ENCODE measurements at places on chromosomes 5 and 9.

- DNase-seq: no peak
Measured at GRCh38 chr5:95181644-95182043, 103.2 kb downstream of the MCTP1 start.

DNA sequence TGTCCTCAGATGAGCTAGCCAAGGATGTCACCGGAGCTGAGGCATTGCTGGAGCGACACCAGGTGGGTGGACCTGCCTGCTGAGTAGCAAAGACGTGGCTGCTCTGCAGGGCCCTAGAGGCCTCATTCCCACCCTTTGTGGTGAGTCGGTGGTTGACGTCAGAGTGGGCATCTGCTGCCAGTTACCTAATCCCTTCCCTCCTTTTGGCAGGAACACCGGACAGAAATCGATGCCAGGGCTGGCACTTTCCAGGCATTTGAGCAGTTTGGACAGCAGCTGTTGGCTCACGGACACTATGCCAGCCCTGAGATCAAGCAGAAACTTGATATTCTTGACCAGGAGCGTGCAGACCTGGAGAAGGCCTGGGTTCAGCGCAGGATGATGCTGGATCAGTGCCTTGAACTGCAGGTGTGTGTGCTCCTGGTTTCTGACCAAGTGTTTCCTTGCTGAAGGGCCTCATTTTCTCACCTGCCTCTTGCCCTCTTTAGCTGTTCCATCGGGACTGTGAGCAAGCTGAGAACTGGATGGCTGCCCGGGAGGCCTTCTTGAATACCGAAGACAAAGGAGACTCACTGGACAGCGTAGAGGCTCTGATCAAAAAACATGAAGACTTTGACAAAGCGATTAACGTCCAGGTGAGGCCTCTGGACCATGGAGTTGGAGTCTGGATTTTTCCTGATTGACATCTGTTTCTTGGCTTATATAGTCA is 48.9 kb downstream of the DYNC2I2 start:
- no peak for DNase-seq

DNA sequence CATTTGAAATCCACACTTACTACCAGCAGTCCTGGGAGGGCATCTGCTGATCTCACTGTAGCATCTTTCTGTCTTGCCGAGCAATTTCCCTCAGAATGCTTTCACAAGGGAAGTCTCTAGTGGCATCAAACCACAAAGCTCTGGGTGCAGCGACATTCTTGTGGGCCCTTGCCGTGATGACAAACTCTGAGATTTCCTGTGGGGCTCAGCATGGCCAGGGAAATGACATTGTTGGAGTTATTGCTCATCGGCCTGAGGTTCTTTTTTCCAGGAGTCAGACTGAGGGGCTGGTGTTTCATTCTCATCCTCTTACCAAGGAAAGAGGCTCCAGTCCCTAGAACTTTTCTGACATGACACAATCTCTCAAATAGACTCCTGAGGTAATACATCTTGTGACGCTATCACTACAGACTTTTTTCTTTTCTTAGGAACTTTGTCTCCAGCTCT is 51.4 kb downstream of the PFDN1 start:
- peak; percentile 99 for DNase-seq

- DNase-seq: no peak
Measured at GRCh38 chr9:97748525-97748924, 51.4 kb upstream of the XPA start.

DNA sequence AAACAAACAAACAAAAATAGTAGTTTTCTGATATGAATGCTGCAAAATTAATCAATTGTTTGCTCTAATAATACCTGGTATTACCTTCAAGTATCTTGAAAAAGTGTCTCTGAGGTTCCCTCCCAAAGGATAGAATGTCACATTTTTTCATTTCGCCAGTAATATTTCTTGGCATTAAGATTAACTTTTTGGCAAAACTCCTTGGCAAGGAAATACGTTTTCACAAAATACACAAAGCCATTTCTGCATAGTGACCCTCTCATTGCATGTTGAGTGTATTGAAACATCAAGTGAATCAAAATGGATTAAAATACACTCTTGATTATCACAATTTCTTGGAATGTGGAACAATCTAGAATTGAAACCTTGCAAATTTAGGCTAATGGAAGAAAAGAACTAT is 230.5 kb downstream of the ATPSCKMT start:
- DNase-seq: no peak

GRCh38 chr9:27379311-27380251 is 82.6 kb upstream of the EQTN start:
- DNase-seq: no peak

DNA sequence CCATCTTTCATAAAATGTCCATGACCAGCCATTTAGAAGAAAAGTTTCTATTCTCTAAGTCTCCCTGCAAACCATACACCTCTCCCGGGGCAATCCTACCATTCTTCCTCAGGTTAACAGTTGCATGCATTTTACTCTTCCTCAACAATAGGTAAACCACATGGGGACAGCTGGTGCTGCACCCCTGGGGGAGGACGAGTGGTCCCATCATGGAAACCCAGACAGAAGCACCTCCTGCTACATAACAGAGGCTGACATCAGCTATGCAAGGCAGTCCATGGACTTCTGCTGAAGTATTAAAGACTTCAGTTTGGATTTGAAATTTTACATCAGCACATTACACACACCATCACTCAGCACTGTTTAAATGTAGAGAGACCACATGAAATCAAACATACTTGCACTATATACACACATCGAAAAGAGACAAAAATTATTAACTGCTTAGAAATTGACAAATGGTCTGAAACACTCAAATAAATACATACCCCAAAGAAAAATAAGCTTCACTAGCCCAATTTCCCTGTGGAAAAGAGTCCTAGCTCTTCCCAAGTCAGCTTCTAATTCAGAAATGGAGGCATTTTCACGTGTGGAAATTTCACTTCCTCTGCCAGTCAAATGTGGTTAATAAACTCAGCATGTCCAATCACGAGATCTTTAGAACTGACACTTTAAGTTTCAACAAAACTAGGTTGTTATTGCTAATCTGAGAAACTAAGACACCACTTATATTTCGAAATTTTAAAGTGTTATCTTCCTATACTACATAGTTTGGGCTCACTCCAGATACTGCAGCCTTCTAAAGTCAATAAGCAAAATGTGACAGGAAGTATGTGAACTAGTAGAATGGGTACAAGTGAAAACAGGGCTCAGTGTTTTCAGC is 173.4 kb downstream of the ROR2 start:
- DNase-seq: no peak

DNA sequence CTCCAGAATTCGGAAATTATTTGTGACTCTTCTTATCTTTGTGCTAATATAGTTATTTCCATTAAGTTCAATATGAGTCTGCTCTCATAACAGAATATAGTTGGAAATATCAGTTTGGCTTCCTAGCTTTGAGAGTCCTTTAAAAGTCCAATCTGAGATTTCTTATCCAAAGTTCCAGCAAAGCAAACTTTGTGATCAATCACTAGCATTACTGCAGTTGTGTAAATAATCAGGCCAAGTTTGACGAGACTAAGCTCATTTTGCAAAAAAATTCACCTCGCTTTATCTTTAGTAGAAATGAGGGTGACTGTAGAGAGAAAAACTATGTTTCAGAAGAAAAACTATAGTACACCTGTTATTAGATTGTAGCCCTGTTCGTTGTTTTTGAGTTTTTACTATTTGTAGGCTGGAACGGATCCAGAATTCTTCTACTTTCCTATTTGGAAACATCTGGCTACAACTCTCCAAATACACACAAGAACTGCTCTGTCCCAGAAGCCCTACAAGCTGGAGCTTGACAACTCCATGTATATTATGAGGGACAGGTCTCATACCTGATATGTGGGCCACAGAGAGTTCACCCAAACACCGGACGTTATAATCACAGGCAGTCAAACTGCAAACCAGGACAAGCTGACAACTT is 47.8 kb downstream of the RAPGEF1 start:
- DNase-seq: no peak

DNA sequence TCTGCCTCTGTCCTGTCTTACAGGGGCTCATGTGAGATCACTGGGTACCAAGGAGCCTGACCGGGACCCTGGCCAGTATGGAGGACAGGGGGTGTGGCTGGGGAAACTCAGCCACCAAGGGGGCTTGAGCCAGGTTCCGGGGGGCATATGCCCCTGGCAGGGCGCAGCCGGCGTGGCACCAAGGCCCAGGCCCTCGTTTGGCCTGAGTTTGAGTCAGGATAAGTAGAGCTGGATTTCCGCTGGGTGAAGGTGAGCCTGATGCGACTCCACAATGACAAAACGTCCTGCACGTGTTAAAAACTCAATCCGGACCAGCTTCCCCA is 616 bp upstream of the TSPAN17 start:
- DNase-seq: no peak

DNA sequence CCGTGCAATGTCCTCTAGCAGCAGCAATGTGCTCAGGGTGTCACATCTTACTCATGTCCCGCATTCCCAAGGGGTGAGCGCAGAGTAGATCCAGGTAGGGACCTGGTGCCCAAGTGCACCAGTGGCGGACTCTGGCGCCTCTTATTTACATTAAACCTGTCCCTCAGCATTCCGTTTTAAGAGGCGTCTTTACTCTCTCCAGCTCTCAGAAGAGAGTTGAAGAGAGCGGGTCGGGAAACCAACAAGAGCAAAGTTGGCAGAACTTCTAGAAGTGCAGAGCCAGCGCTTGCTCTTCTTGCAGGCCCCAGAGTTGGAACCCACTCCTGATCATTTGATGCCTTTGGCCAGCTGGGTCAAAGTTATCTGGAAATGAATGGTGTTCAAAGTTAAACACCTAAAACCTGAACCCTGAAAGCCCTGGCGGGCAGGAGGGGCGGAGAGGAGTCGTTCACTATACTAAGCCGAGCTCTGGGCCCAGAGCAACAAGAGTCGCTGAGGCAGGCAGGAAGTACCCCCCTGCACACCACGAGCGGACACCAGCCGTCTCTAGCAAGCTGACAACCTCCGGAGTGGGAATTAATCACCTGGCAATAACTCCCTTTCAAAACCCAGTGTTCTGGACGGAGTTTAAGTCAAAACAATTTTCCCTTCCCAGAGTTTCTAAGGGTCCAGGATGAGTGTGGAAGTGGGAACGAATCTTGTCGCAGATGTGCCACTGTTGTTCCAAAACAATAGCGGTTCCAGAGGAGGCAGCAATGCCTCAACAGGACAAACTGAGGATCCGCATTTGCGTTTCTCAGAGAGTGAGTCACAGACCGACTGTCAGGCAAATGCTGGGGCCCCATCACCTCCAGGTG is 122.8 kb downstream of the TMEM161B start:
- DNase-seq: no peak

DNA sequence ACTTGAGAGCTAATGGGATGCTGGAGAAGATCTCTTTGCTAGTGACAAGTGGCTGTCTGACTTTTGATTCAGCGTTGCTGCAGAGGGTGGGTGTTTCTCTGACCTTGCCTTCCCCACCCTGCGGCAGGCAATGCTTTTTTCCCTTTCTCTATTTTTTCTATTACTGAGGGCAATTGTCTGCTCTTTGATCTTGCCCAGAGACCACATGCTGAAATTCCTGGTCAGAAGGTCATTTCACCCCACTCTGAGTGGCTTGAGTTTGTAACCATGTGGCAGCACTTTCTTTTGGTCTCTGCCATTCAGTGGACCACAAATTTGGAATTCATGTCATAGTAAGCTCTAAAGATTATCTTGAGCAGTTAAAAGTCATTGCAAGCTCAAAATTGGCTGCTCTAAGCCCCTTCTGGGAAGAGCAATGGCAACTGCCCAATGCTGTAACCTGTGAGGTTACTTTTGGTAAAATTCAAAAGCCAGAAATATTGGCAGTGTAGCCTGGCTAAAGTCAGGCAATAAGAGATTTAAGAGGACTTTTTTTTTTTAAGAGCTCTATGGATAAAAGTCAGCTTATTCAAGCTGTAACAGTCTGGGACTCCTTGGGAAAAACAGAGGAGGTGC is 30.4 kb upstream of the MTMR12 start:
- no peak for DNase-seq

GRCh38 chr5:89282554-89283510 is 399.8 kb upstream of the MEF2C start:
- DNase-seq: peak; percentile 74

- no peak for DNase-seq
Measured at GRCh38 chr9:91714020-91714806, 235.8 kb downstream of the ROR2 start.

GRCh38 chr9:71037521-71037920 is 83.9 kb downstream of the TRPM3 start:
- DNase-seq: no peak

DNA sequence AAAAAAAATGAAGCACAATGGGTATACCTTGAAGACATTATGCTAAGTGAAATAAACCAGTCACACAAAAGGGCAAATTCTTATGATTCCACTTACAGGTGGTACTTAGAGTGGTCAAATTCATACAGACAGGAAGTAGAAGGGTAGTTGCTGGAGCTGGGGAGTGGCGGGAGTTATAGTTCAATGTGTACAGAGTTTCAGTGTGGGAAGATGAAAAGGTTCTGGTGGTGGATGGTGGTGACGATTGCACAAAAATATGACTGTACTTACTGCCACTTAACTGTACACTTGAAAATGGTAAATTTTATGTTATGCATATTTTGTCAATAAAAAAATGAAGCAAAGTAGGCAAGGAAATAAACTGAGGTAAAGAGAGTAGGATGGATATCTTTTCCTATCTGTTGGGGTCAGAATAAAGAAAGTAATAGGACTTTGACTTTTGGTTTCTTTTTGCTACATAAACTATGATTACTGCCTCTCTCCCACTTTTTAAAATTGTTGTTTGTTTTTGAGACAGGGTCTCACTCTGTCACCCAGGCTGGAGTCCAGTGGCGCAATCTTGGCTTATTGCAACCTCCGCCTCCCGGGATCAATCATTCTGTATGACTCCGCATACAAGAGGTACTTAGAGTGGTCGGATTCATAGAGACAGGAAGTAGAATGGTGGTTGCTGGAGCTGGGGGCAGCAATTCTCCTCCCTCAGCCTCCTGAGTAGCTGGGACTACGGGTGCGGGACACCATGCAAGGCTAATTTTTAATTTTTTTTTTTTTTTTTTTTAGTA is 4.0 kb upstream of the PSAT1 start:
- DNase-seq: no peak

DNA sequence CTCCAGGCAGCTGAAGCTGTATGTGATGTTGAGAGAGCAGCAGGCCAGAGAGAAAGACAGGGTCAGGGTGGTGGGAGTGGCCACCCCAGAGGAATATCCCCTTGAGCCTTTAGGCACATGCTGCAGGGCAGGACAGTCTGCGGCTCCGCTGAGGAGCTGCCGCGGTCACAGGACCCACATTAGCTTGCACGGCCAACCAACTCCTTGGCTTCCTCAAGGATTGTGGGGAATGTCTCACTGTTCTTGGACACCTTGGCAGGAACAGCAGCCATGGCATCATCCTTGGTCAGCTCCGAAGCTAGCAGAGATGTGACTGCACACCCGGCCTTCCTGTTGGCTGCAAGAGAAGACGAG is 27.8 kb downstream of the PCDHGC5 start:
- DNase-seq: no peak

DNA sequence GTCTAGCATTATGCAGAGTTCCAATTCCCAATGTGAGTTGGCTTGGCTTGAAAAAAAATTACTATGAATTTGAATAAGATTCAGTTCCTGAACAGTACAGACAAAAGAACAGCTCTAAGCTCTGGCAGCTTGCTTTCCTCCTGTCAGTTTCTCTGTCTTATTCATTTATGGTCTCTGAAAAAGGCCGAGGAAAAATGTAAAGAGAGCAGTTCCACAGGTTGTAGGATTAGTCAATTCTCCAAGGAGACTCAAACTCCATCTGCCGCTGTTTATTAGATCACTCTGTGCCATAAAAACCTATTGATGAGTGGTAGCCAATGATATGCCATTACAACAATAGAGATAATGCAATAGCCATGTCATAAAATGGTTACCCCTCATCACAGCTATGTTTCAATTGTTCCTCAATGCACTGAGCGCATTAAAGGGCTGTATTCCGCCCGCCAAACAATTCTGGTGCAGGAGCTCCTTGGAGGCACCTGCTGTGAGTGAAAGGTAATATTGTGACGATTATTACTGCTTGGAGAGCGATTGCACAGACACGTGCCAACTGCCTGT is 188.2 kb downstream of the ARRDC3 start:
- no peak for DNase-seq

All from RCC 7860 (cell line).